ENCODE measurements at places on chromosomes 4 and X.

- DNase-seq: no peak
Measured at GRCh38 chrX:151523351-151523750, 40.1 kb upstream of the PASD1 start.

- no peak for DNase-seq
Measured at GRCh38 chr4:31169846-31170245, 449.7 kb downstream of the PCDH7 start.

DNA sequence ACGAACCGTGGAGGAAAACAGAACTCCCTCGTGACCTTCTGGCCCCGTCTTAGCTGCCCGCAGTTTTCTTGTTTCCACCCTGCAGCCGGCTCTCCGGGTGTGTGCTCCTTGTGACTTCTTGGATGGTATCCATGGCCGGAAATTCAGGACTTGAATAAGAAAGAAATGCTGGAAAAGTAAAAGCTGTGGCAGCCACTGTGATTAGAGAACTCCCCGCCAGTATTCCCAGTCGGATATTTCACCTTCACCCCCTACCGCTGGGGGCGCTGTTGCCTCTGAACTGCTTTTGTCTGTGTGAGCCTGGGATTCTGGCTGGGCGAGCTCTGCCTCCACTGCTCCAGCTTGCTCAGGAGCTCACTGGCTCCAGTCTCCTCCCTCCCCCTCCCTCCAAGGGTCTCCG lies 41.5 kb upstream of the CYP4V2 start:
- DNase-seq: no peak

DNA sequence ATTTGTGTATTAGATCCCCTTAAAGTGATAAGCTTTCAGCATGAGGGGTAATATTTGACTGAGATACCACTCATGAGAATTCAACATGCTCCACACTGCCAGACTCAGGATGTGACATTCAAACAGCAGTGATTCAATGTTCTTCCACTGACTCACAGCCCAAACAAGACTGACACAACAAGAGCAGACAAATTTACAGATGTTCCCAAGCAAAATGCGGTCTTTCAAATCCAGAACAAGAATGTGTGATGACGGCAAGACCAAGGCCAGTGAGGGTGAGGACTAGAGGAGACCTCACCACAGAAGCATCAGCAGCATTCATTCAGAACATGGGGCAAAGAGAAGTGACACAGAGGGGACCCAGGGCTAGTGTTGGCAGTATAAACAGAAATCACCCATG lies 99.3 kb upstream of the GRIA3 start:
- no peak for DNase-seq

GRCh38 chr4:169229571-169230028 lies 41.2 kb downstream of the SH3RF1 start:
- DNase-seq: peak; percentile 80

- DNase-seq: no peak
Measured at GRCh38 chr4:32148111-32148666, 1428.0 kb downstream of the PCDH7 start.

- DNase-seq: no peak
Measured at GRCh38 chr4:155530857-155531256, 135.8 kb upstream of the GUCY1A1 start.

- DNase-seq: no peak
Measured at GRCh38 chr4:180422989-180423711, 1820.1 kb upstream of the TENM3 start.

GRCh38 chr4:140659943-140660700 lies 91.4 kb upstream of the UCP1 start:
- DNase-seq: no peak

- no peak for DNase-seq
Measured at GRCh38 chr4:78764498-78764961, 11.6 kb upstream of the BMP2K start.

- DNase-seq: peak; percentile 37
Measured at GRCh38 chr4:81314897-81315470, 100.0 kb upstream of the PRKG2 start.

- DNase-seq: no peak
Measured at GRCh38 chrX:19212037-19212436, 89.8 kb upstream of the ADGRG2 start.

DNA sequence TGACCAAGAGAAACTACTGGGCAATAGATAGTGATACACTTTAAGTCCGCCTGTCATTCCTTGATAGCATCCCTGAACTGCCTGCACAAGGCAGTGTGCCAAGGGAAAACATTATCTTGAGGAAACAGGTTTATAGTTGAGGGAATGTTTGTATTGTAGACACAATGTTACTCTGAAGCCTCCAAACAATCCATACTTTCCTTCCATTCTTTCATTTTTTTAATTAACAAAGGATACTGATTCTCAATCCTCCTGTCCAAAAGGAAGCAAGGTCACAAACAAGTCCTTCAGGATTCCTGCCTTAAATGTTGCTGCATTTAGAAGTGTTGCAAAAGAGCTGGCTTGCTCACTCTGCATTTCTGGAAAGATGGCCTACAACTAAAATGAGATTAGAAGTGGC lies 61.7 kb upstream of the PRSS48 start:
- no peak for DNase-seq

DNA sequence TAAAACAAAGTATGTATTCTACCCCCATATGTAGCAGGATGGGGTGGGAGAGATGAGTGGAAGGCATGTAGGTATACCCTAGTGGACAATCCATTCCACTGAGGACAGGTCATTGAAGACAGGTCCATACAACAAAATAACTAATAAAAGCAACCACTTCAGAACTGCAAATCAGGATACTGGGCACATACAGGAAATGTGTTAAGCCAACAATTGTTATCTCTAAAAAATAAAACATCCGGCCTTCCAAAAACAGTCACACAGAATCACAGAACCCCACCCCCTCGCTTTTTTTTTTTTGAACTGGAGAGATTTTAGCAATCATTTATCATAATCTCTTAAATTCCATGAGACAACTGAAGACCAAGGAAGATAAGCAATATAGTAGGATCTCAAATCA lies 112.9 kb downstream of the FRYL start:
- no peak for DNase-seq

- DNase-seq: no peak
Measured at GRCh38 chr4:156102411-156102810, 148.7 kb upstream of the CTSO start.

GRCh38 chr4:111466811-111467604 lies 678.2 kb upstream of the FAM241A start:
- DNase-seq: no peak

- no peak for DNase-seq
Measured at GRCh38 chr4:160141206-160141605, 1038.3 kb downstream of the RAPGEF2 start.

- DNase-seq: no peak
Measured at GRCh38 chrX:72269671-72270251, 7.3 kb downstream of the RPS4X start.

GRCh38 chrX:31258166-31258565 lies 186.3 kb upstream of the FTHL17 start:
- DNase-seq: no peak

DNA sequence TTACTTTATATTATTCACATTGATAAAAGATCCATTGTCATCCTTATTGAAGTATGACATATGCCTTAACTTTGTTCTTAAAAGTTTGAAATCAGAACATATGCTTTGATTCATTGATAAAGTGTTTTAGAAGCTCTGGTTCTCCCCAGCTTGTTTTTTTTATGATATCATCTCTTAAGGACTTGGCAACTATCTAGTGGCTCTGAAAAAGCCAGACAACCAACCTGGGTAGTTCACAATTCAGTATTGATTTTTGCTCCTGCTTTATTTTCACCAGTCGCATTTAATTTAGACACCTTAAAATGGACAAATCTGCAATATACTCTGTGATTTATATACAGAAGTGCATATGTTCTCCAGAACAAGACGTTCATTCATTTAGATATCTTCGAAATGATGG lies 70.1 kb downstream of the GRIA2 start:
- no peak for DNase-seq

All from AG04450 (cell line).